Mononuclear cell (primary cell): ENCODE measurements at places on chromosomes 11 and 22. TPM values are rescaled to one million over a fixed set of nuclear protein-coding genes. Genes with fewer than 3 reads are reported as not detected.

Gene BAIAP2L2
- 0.31 TPM for total RNA-seq

Gene C11orf91
- not detected for total RNA-seq

Gene TOLLIP
- 18.3 TPM for total RNA-seq

Gene WT1
- not detected for total RNA-seq

Gene EWSR1
- total RNA-seq, result 204 TPM

Gene RAG2
- total RNA-seq, result not detected

Gene RFPL1
- not detected for total RNA-seq

Gene NFAM1
- 14.2 TPM for total RNA-seq
